ENCODE measurements at places on chromosomes 12 and 14.

DNA sequence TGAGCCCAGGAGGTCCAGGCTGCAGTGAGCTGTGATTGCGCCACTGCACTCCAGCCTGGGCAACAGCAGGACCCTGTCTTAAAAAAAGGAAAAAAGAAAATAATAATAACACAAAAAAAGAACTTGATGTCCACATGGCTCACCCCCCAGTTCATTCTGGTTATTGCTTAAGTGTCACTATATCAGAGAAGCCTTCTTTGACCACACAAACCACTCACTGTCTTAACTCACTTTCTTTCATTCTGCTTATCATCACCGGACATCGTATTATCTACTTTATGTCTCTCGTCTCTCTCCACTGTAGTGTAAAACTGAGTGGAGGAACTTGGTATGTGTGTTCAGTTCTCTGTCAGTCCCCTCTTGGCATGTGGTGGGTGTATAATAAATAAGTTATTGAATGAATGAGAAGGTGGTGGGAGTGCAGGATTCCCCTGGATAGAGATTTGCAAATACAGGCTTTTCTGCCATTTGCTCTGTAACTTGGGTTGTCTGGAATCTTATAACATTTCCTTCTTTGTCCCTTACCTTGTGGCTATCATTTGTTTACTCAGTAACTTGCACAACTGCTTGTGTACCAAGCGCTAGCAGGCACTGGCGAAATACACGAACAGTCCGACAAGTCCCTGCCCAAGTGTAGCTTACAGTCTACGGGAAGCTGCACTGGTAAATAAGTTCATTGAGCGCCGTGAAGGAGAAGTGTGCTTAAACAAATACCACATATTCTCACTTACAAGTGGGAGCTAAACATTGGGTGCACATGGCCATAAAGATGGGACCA is 86.6 kb upstream of the TRAF3 start:
- no peak for DNase-seq

DNA sequence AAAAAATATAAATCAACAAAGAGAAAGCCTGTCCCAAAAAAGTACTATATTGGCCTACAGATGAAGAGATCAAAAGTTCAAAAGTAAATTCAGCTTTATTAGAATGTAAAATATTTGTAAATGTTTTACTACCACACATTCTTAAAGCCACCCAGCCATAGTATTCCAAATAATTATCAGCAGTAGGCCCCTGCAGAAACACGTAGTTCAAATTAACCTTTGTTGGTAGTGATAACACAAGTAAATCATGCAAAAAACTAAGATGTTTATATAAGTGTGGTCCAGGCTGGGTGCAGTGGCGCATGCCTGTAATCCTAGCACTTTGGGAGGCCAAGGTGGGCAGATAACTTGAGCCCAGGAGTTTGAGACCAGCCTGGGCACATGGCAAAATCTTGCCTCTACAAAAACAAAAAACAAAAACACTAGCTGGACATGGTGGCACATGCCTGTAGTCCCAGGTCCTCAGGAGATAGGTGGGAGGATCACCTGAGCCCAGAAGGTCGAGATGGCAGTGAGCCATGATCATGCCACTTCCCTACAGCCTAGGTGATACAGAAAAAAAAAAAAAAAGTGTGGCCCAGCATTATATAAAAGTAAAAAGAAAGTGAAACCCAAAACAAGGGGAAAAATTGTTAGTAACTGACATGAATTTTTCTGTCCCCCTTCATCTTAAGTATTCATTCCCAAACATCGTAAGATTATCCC is 17.9 kb downstream of the SPTLC2 start:
- no peak for DNase-seq

DNA sequence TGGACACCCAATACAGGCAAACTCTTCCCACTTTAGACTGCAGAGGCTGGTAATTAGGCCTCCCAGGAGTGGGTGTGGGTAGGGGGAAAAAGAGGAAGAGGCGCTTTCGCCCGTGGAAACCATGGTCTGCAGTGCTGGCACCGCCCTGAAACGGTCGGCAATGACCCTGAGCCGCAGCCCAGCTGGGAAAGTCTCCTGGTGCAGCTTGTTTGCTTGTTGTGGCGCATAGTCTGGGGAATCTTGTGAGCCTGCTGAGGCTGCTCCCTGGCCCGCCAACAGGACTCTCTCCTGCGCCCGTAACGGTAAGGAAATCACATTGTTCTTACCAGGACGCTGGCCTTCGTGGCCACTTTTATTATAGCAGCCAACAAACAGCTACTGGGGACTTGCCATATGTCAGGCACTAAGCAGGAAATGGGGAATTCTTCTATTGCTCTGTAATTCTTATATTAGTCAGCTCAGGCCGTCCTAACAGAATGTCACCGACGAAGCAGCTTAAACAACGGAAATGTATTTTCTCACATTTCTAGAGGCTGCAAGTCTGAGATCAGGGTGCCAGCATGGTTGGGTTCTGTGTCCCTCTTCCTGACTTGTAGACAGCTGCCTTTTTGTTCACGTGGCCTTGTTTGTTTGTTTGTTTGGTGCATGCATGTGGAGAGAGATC is 52.5 kb upstream of the RIN3 start:
- no peak for DNase-seq

- DNase-seq = no peak
Observed at GRCh38 chr12:113887906-113888305, 78.2 kb downstream of the RBM19 start.

- DNase-seq = no peak
Observed at GRCh38 chr12:28497889-28498411, 307.7 kb downstream of the CCDC91 start.

DNA sequence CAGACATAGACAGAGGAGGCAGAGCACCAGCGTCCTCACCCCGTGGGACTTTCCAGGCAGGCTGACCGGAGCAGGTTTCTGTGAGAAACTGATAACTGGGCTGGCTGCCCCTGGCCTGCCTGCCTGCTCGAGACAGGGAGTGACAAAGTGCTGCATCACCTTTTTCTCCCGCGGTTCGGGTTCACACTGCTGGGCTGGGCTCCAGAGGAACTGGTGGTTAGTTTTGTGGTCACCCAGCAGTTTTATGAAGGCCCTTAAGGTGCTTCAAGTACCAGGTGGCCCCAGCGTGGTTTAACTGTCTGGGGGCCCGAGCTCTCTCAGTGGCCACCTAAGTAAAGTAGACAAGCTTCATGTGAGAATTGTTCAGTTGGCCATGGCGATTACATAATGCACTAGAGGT is 1073.6 kb downstream of the BCL11B start:
- no peak for DNase-seq

DNA sequence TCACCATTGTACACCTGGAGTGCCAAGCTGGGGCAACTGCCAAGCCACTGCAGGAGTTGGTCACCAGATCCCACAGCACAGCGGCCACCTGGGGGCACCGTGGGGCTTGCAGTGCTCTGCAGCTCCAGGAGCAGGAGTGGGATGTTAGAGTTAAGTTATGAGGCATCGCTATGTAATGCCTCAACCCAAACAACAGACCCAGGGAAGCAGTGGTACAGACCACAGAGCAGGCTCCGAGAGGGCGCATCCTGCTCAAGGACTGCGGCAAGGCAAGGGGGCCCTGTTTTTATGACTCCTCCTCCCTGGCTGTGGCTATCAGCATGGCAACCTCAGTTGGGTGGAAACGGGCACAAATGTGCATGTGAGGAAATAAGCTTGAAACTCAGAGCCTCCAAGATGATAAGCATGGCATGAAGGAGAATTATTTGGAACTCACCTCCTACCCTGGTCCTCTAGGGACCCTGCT is 63.1 kb downstream of the ARL6IP4 start:
- DNase-seq = peak; percentile 53

GRCh38 chr12:20946732-20947131 is 136.2 kb downstream of the SLCO1B3 start:
- DNase-seq = no peak

DNA sequence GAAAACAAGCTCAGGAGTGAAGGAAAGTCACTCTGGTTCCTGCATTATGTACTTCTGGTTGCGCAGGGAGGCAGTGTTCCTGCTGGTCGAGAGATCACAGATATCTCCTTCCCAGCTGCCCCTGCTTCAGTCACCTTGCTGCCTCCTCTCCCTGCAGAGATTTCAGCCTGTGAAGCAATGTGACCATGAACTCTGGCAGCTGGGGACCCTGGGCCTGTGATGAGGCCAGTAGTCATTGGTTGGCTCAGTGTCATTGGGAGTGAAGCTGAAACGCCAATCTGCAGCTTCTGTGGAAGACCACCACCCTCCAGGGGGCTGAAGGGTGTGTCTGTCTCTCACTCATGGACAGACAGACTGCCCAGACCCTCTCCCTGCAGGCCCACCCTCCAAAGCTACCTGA is 45.0 kb downstream of the PLEKHD1 start:
- no peak for DNase-seq

GRCh38 chr14:96989306-96989705 is 192.1 kb downstream of the VRK1 start:
- no peak for DNase-seq

DNA sequence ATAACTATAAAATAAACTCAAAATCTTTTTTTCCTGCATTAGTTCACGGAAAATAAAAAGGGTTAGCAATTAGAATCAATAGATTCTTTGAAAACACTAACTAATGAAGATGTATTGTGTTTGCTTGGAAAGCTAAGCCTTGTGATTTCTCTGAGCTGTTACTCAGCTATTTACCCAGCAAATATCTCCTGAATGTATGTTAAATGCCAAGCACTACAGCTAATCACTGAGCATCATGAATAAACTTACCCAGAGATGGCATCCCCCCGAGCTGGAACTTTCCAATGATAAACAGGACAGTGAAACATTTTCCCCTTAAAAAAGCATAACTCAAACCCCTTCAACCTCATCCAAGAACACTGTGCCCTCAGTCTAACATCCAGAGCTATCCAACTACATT is 71.2 kb downstream of the SLC2A13 start:
- no peak for DNase-seq

GRCh38 chr12:28708918-28709371 is 440.1 kb upstream of the FAR2 start:
- DNase-seq = no peak

DNA sequence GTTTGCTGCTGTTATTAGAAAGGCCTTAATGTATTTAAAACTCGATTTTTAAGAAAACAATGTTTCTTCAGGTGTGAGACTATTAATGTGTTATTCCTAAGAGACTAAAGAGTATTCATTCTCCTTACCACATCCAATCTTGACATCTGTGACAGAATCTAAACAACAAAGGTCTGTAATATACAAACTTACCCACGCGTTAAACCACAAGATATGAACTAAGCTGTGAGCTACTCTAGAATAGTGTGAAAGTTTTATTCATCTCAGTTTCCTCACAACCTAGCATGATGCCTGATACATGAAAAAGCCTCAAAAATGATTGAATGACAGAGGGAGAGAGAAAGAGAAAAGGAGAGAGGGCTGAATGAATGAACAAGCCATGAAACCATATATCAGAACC is 117.3 kb upstream of the COCH start:
- DNase-seq = no peak

GRCh38 chr14:22002860-22003284 is 329.3 kb upstream of the OR4E1 start:
- peak; percentile 42 for DNase-seq

- no peak for DNase-seq
Observed at GRCh38 chr12:12017135-12017581, 53.6 kb upstream of the BCL2L14 start.

DNA sequence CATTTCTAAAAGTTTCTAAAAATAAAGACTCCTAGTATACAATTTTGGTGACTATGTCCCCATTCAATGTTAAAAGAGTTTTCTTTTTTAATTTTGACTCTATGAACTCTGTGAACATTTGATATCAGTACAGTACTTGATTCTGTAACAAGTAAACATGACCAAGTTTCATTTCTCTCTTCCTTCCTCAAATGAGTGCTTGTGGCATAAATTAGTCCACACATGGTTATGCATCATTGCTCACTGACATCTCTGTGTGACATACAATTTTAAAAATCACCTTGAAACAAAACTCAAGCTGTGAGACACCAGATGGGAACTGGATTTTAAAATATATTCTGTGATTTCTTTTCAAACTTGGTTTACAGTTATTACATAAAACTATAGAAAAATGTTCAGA is 253.9 kb upstream of the MDGA2 start:
- no peak for DNase-seq
